ENCODE measurements at places on chromosomes 7 and 10.

DNA sequence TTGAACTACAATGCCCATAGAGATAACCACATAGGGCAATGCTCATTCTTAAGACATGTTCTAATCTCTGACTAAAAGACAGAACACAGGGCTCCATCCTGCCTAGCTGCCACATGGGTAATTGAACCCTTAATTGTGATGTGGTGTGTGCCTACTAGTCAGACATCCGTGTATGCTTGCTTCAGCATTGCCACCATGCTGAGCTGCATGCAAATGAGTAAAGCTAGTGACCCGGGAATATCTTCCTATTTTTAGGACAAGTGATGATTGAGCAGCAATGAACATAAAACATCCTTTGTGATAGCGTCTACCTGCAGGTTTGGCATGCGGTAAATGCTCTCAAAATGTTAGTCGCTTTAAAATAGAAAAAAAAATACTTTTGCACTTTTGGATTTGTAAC, 115.8 kb downstream of the MAGI2 start:
- no peak for DNase-seq

GRCh38 chr10:102352066-102352715, 43.3 kb upstream of the NFKB2 start:
- DNase-seq, result peak; percentile 10

DNA sequence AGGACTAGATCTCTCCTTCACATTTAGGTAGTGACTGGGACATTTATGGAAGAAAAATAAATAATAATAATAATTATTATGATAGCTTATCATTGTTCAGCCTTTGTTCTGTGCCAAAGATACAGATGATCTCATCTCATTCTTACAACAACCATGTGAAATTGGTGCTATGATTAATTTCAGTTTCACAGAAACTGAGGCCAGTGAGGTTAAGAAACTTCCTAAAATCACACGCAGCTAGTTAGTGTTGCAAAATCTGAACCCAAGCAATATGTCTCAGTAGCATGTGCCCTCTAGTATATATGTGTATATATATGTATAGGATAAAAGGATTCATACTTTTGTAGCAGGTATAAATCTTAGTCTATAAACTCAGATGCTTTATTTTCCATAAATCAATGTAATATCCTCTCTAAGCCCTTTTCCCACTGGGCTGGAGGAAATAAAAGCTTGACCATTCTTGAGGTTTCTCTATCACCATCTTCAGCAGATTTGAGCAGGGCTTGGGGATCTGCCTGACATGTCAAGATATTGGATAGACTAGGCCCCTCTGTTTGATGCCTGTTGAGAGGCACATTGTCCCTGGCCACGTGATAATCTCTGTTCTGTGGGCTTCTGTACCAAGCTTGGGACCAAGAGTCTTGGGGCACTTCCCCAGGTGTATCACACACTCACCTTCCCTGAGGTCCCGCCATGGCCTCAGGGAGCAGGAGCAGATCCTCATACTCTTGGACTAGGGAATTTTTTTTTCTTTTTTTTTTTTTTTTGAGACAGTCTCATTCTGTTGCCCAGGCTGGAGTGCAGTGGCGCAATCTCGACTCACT, 172.6 kb upstream of the NRP1 start:
- DNase-seq, result no peak

- DNase-seq, result no peak
Measured at GRCh38 chr10:77498210-77498609, 139.4 kb downstream of the KCNMA1 start.

DNA sequence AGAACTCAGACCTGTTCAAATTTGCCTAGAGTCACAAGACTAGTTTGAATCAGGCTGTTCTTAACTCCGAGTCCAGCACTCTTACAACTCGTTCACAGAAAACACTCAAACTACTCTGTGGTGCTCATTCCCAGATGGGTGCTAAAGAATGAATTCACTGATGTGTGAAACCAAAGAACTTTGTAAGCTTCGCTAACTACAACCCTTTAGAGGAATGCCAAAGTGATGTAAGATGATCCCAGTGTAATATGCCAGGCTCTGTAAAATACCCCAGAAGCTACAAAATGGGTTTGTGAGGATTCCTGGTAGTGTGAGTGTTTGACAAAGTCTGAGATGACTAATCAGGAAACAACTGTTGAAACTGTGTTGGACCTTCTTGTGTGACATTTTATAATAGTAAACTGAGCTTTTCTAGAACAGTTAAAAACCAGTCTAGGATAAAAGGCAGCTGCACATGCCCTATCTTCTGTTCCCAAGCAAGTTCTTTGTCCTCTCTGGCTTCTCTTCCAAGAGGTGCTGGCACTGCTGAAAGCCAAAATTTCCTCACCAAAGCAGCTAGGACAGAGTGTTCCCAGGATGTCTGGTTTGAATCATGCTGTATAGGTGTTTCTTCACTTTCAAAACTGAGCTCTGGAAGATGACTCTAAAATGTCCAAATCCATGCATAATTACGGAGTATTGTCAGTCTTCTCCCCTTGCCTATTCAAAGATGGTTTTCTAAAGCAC, 527.6 kb downstream of the SORCS1 start:
- DNase-seq, result no peak

DNA sequence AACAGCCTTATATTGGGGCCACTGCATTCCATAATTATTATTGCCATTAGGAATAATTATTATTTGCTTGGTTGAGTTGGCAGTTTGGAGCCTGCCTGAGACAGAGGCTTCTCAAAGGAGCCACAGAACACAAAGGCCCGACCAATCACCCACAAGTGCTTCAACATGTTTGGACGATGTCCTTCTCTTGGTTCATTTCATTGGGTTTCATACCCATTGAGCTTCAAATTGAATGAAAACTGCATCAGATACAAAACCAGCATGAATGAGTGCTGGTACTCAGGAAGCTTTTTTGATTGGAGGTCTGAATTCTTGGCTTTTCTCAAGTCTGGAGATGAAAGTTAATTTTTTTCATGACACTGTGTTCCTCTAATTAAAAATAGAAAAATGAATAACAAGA, 168.3 kb downstream of the CREB5 start:
- DNase-seq, result no peak

GRCh38 chr10:5461914-5462840, 37.2 kb downstream of the CALML5 start:
- no peak for DNase-seq

DNA sequence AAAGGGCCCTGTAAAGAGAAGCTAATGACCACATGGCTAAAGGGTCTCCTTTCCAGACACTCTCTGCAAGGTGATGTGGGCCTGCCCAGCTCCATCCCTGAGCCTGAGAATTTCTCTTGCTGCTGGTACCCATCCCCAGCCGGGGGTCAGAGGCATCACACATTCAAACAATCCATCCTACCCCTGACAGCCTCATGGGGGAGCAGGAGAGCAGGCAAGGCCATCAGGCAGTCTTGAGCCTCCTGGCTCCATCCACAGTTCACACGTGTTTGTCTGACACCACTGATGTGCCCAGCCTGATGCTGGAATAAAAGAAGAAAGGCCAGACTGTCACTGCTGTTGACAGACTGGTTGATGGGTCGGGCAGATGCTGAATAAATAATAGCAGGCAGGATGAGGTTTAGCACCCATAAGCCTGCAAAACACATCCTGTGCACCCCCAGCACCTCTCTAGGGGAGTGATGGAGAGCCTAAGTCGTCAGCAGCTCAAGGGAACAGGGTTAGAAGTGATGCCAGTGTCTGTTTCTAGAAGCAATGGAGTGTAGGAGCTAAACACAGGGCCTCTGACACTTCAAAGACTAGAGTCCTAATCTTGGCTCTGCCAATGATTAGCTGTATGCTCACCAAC, 43.5 kb downstream of the TLL2 start:
- no peak for DNase-seq

- DNase-seq, result no peak
Measured at GRCh38 chr7:105298439-105298894, 90.3 kb downstream of the SRPK2 start.

DNA sequence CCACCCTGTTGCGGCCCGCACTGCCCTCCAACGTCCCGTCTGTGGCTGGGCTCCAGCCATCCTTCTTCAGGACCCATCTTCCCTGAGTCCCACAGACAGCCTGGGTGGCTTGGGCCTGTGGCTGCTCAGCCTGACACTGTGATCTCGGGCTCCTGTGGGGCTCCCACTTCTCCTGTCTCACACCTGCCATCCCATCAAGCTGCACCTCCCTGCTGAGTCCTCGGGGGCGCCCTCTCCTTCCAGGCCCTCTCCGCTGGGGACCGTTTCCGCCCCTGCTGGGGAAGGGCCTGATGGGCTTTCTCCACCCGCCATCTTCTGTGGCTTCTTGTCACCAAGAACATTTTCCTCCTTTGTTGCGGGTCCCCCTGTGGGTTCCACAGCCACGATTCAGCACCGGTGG, 173.8 kb upstream of the PPP2R2D start:
- DNase-seq, result no peak

DNA sequence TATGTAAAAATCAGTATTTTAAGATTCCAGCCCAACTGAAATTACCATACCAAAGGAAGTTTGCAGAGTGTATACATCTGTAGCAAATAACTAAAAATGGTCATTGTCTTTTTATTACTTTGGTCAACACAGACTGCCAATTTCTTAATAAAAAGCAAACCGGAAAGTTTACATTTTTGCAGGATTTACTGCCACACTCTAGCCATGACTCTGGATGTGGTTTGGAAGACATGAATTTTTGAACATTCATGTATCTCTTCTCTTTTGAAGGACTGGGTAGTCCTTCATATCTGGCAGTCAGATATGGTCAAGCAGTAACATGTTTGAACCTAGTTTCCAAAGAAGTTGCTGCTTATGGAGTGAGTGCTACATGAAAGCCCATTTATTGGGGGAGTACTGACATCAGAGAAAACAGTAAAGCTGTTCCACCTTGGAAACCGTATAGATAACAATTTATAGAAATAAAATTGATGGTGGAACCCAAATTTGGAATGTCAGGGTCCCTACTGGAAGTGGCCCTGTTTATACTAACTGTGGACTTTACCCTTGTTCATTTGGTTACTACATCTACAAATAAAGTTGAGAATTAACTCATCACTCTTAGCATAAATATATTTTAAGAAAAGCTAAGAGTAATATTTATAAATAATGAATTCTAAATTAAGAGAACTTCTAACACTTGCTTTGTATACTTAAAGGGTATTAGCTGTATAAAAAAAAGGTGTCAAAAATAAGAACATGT, 84.6 kb downstream of the ZMYND11 start:
- DNase-seq, result no peak

GRCh38 chr7:15326044-15326644, 235.7 kb downstream of the AGMO start:
- peak; percentile 52 for DNase-seq

DNA sequence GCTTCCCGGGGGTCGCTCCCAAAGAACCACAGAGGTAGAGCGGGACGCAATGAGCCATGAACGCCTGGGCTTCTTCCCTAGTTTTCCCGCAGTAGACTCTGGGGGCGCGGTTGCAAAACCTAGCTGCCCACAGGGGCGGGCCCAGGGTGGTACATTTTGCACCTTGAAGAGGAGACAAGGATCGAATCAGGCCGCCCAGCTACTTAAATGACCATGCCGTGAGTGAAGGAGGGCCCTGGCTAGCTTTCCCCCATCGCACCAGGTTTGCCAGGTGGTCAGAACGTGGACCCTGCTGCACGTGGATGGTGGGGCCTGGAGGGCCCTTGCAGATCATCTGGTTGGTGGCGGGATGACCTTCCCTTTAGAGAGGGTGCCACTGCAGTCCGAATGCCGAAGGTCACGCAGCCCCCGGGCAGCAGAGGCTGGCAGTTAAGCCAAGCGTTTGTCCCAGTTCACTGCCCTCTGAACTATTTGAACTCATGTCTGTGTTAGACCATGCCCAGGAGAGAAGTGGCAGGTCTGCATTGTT, 604 bp upstream of the SHTN1 start:
- DNase-seq, result peak; percentile 26

DNA sequence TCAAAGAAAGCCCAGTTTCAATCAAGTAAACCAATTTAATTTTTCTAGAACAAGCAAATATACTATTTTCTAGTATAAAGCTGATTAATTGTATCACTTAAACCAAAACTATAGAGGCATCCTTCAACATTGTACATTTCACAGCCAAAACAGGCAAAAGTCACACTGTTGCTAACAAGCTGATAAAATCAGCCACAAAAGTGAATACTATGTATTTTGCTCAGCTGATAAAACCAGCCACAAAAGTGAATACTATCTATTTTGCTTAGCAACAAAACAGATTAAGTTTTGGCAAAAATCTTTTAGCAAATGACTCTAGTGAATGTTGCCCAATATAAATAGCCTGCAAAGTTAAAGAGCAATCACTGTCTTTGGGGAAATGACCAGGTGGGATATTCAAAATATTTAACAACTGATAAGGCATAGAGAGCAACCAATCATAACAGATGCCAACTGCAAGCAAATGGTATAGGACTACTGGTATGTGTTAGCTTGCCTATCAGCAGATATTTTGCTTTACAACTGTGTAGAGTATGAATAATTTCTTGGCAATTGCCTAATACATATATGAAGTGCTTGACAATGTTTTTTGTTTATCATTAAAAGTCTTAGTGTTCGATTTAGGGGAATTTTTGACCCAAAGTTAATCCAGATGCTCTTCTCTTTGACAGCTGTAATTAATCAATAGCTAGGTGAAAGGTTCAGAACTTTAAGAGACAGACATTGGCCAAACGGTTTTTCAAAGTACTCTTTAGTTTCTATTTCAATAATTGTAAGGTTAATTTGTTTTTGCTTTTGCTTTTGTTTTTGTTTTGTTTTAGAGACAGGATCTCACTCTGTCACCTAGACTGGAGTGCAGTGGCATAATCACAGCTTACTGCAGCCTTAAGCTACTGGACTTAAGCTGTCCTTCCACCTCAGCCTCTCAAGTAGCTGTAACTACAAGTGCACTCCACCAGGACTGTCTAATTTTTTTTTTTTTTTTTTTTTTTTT, 44.4 kb upstream of the SP4 start:
- DNase-seq, result no peak

DNA sequence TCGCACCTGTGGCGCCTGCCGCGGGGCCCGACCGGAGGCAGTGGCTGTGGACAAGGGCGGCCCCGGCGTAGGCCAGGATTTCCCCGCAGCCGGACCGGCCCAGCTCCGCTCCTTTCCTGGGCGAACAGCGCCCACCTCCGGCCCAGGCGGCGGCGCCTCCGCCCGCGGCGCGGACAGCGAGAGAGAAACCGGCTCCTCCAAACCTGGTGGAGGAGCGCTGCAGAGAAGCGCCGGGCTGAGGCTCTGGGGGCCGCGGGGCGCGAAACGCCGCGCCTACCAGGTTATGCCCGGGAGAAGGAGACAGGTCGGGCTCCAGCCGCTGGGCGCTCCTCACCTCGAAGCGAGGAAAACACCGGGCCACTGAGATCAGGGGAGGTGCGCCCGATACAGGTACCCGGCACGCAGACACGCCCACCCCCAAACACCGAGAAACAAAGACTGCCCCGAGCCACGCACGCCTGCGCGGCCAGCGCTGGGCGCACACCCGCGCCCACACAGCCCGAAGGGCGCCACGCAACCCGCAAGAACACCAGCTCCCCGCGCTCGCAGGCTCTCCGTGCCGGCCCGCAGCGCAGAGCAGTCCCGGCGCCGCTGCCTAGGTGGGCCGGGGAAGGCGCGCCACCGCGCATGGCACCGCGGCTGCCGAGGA, 3.3 kb downstream of the GRID1 start:
- DNase-seq, result no peak
